ENCODE measurements at places on chromosomes 2 and 18.

- no peak for DNase-seq
These were observed 229.1 kb upstream of the SLC14A2 start for GRCh38 chr18:45386041-45386655.

- DNase-seq, result no peak
These were observed 21.9 kb upstream of the LOXHD1 start for GRCh38 chr18:46678785-46679399.

GRCh38 chr2:20570249-20570648 is 80.6 kb downstream of the HS1BP3 start:
- DNase-seq, result no peak

DNA sequence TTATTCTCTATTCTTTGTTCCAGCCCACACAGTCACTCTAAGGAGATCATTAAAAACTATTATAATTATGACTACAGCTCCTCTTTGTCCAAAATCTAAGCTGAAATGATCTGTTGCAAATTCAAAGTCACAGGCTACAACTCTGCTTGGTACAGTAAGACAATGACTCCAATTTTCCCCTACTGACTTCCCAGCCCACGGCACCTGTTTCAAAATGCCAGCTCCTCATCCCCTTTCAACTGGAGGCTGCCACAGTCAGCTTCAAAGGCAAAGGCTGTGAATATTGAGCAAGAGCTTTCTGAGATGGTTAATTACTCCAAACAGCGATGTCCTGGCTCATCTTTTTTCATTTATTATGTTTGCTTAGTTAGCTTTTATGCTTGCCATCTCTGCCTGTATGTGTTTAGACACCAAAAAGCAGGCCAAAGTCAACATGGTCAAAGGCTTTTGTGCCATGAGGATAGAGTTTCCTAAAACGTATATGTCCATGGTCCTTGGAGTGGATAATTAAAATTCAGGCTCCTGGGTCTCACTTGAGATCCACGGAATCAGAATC is 141.1 kb downstream of the DOCK10 start:
- DNase-seq, result no peak

- no peak for DNase-seq
These were observed 241.7 kb downstream of the LRP1B start for GRCh38 chr2:141888987-141889555.

- no peak for DNase-seq
These were observed 244.8 kb upstream of the NCKAP5 start for GRCh38 chr2:133812826-133813617.

DNA sequence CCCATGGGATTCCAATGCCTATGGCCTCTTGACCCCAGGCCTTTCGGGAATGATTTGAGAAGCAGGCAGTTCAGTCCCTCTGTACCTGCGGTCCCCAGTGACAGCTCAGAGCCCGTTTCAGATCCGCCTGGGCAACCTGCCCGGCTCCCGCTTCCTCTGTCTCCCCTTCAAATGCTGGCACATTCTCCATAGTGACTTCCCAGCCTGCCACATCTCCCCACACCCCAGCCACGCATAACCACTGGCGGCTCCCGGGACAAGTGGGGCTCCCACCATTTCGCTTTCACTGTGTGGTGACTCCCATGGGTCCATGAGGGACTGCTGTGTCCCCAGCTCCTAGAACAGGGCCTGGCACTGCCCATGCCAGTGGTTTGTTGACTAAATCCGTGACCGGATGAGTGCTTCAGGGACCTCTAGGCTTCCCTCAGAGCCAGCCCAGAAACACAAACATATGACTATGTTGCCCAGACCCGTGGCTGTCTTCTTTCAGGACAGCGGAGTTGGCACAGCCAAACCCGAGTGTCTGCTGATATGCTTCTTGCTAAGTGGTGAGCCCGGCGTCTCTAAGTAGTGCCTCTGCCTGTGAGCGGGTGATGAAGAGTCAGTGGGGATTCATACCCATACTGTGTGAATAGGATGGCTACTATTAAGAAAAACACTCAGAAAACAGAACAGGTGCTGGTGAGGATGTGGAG is 91.2 kb downstream of the GLI2 start:
- DNase-seq, result no peak

- no peak for DNase-seq
These were observed 41.6 kb downstream of the HS6ST1 start for GRCh38 chr2:128276878-128277675.

DNA sequence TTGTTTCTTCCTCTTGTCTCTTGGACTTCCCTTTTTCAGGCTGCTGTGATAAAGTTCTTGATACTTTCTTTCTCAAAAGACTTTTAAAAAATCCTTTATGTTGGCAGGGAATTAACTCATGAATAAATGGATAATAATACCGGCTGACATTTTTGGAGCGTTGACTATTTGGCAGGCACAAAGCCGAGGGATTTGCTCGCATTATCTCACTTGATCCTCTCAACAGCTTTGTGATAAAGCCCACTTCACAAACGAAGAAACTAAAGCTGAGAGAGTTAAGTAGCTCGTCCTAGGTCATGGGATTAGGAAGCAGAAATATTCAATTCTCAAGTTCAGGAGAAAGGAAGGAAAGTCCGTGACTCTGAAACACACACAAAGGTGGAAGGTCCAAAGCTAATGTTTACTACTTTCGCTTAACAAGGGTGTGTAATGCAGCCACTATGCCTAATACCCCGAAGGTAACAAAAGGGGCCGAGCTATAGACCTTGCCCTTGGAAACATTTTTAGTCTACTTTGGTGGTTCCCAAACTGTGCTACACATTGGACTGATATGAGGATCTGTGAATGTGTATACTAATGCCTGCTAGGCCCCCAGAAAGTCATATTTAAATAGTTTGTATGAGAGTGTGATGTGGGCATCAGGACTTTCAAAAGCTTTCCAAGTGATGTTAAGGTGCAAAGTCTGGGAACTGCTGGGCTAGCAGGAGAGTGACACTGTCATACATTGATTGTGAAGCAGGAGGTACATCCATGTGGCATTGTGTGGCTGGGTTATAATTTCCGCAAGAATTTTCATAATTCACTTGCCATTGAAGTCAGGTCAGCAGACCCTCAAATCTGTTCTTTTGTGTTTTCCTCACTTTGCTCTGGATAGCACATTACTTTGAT is 508.4 kb downstream of the PLCL1 start:
- DNase-seq, result no peak

DNA sequence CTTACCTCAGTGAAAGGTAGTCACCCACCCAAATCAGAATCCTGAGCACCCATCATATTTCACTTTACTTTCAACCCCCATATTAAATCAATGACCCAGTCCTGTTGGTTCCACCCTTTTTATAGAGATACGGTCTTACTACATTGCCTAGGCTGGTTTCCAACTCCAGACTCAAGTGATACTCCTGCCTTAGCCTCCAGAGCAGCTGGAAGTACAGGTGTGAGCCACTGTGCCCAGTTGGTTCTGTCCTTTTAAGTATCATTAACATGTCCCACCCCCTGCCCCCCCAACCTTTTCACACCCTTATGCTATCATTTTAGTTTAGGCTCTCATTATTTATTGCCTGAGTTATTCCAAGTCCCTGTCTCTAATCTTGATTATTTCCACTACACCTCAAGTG is 28.7 kb downstream of the MSH6 start:
- DNase-seq, result no peak

DNA sequence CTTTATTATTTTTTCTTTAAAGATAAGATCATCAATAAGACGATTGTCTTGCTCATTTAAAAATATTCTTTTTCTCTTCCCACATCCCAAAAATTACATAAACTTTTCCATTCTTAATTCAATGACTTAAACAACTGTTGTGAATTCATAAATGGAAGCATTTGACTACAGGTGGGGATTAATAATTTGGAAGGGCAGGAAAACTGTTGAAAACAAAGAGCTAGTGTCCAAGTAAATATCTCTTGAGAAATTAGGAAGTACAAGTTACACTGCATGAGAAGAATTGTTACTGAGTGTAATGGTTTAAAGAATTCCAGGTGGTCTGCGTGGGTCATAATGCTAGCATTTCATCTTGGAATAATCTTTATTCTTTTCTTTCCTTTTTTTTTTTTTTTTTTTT is 634.8 kb upstream of the ZEB2 start:
- DNase-seq, result no peak

DNA sequence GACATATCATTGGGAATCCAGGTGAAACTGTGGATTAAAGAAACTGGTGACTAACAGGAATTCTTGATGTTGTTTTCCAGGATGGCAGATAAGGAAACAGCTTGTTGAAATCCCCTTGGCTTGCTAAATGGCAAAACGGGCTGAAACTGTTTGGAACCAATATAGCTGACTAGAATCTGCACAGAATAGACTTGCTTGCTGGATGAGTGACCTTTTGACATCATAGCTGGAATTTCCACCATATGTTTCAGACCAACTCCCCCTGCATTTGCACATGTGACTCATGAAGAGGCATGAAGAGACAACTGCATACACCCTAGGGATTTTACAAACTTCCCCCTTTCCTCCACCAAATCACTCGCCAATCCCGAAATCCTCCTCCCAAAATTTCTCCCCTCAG is 87.7 kb upstream of the LYPD1 start:
- DNase-seq, result no peak

DNA sequence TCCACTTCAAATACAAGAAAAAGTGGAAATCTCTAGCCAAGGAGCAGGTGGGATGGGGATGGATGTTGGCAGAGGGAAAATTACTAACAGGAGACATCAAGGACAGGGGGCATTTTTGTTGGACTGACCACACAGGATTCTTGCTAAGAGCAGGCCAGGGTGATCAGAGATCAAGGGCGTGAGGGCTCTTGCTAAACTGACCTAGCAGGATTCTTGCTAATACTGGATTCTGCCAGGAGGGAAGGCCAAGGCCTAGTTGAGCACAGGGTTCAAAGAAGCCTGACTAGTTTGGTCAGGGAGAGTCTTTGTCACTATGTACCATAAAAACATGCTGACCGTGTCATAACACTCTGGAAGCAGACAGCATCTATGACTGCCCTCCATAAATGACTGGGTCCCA is 442.7 kb downstream of the PID1 start:
- DNase-seq, result no peak

DNA sequence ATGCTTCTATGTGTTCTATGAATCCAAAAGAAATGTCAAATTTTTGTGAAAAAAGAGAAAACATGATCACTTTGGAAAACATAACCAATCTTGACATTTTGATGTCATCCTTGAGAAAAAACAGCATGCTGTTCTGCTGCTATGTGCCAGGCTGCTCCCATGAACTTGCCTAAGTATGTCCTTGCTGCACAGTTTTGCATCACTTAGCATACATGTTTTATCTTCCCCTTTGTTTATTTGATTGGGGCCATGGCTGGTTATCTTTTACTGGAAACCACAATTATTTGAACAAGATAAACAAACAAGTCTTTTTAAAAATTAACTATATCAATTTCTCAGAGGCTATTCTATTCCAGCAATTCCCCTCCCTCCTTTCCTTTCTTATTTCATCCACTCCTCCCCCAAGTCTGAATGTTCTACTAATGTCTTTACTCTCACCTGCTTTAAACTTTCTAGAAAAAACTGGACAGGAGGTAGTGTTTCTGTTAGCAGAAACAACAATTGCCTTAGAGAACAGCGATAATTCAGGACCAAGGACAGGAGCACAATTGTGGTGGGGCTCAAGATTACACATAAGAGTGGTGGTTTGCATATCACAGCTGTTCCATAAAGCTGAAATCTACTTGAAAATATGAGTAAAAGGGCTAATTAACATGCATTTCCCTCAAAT is 6.7 kb downstream of the AOX1 start:
- DNase-seq, result no peak

DNA sequence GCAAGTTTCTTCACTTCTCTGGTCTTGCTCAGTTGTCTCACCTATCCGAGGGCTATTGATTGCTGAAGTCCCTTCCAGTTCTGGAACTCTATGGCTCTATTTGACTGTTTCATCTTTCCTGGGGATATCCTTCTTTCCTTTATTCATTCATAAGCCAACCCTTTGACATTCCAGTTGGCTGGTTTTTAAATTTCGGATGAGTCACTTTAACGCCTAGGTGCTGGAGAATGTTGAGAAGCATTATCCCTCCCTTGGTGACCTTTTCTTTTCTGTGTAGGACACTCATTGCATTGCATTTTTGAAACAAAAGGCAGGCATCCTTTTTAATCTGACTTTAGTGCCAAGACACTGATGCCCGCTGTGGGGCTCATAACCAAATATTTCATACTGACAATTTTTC is 307.1 kb downstream of the TSN start:
- no peak for DNase-seq

DNA sequence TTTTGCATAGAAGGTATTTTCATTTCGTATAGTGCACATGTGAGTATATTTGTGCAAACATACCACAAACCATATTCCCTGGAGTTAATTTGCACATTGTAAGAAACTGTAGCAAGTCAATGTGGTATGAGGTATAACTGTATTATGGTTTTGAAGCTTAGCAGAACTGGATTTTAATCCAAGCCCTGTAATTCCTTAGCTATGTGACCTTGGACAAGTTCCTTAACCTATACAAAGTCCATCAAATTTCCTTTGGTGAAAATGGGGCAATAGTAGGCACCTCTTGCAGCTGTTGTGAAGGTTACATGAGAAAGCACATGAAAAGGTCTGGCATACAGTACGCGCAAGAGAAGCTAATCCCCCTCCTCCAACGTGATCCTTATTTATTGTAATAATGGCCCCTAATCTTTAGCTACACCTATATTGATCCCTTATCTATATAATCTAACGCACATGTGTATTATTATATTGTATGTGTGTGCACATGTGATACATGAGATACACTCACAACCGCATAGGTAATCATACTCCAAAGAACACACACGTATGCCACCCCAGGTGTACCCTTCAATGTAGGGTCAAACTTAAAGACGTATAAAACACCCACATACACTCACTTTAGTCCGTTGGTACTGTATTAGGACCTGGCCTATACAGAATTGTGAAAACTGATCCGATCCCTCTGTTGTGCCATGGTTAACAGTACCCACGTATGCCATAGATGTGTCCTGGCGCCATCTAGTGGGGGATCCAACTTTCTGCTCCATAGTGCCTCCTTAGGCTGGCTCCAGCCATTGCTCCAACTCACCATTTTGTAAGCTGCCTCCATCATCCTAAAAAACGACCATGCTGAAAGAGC is 402.9 kb upstream of the SLC14A2 start:
- DNase-seq, result no peak

GRCh38 chr2:171087547-171087946 is 73.1 kb downstream of the TLK1 start:
- DNase-seq, result no peak

- DNase-seq, result no peak
These were observed 565.2 kb downstream of the NRXN1 start for GRCh38 chr2:50466685-50467084.

- DNase-seq, result no peak
These were observed 10.5 kb downstream of the PLEK start for GRCh38 chr2:68375582-68375981.

- no peak for DNase-seq
These were observed 197.1 kb downstream of the SMAD7 start for GRCh38 chr18:48753691-48754090.

DNA sequence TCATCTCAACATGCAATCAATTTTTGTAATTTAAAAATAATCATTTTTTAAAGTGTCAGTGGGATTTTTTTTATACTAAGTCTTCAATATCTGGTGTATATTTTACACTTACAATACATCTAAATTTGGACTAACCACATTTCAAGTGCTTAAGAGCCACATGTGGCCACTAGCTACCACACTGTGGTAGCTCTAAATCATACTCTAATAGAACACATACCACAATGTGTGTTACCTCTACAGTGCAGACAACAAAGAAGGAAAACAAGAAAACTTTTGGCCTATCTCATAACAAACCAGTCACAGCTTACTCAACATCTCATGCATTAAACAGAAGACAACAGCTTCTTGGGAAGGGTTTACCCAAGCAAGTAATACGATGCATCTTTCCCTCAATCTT is 24.5 kb downstream of the PIAS2 start:
- no peak for DNase-seq

All from activated naive CD4-positive, alpha-beta T cell (primary cell).